ENCODE measurements at places on chromosomes 16 and 17. TPM values are rescaled to one million over a fixed set of nuclear protein-coding genes. Genes with fewer than 3 reads are reported as not detected.
A peak's percentile ranks its signal among the peaks of the same experiment; 100 is the strongest.

The KRT25 gene
- total RNA-seq: not detected

The TMEM235 gene
- not detected for total RNA-seq

The CBLN1 gene
- total RNA-seq: 0.45 TPM

- no peak for DNase-seq
Measured at GRCh38 chr17:59600169-59600568, 19.5 kb upstream of the CLTC start.

- no peak for DNase-seq
Measured at GRCh38 chr17:72733619-72734282, 358.7 kb downstream of the SLC39A11 start.

DNA sequence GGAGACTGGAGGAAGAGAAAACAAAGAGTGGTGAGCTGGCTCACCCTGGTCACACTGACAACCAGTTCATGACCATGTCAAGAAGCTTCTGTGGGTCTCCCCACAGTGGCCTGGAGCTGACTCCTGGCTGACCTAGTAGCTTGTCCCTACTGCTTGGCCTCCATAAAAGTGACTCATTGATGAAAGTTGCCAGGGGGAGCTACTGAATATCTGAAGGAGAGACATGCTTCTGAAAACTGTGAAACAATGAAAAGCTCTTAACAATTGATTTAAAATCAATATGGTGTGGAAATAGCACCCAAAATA lies 22.0 kb downstream of the SMPD3 start:
- no peak for DNase-seq

DNA sequence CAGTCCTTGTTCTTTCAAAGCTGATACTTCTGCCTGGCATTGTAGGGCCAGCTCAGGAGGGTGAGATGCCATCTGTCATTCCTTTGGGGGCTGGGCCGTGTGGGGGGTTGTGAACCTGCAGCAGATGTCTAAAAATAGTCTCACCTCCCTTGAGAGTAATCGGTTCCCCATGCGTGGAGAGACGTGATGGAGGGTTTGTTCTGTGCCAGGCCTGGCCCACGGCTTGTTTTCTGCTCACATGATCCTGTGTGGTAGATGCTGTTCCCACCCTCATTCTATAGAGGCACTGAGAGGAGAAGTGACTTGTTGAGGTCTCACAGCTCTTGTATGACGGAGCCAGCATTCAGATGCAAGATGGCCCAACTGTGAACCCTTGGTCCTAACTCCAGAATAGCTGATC lies 4.6 kb downstream of the IRF8 start:
- DNase-seq: no peak

- DNase-seq: peak; percentile 13
Measured at GRCh38 chr16:86286991-86287663, 223.2 kb upstream of the FOXF1 start.

DNA sequence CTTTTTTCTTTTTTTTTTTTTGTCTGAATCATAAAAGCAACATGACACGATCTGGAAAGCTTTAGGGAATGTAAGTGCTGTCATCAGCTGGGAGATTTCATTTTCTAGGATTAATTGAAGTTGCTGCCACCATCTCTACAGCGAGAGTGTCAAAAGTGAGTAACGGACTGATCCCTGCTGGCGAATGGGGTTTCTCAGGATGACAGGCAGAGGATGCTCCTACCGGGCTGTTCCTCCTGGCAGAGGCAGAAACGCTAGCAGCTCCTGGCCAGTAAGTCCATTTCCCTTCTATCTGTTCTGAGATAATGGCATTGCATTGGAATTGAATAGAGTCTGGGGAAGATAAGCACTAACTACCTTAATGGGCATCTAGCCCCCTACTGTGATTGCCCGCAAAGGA lies 80.5 kb upstream of the KIFC3 start:
- no peak for DNase-seq

DNA sequence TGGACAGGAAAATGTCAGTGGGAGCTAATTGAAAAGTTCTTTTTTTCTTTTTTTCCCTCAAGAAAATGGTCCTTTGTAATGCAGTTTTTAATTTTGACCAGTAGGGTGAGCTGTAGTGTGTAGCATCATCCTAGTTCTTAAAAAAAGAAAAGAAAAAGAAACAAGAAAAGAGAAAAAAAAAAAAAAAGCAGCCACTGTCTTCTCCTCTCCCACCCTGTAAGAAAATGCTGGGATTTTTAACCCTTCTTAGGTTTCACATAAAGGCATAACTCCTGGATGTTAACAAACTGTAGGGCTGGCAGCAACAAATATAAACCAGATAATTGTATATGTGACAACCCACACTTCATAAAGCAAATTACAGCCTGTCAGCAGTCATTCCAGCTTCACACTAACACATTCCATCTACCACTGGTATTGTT lies 78.1 kb downstream of the SKAP1 start:
- DNase-seq: no peak

Measured in colonic mucosa (tissue), 4 donors.